ENCODE measurements at places on chromosomes 3 and 15. TPM values are rescaled to one million over a fixed set of nuclear protein-coding genes. Genes with fewer than 3 reads are reported as not detected.

The TADA3 gene
- total RNA-seq = 59.9 TPM

The RUBCN gene
- 11.2 TPM for total RNA-seq

The ADAMTS17 gene
- not detected for total RNA-seq

The MLF1 gene
- 30.6 TPM for total RNA-seq

The C3orf80 gene
- total RNA-seq = 0.96 TPM

The TNNC1 gene
- total RNA-seq = 1.3 TPM

The TUSC2 gene
- 36.2 TPM for total RNA-seq

The C3orf85 gene
- not detected for total RNA-seq

The ERICH6 gene
- total RNA-seq = 0.07 TPM

The SST gene
- total RNA-seq = not detected

The SI gene
- total RNA-seq = not detected

The BLM gene
- 14.7 TPM for total RNA-seq

The SLC12A1 gene
- total RNA-seq = not detected

The SMCO1 gene
- total RNA-seq = not detected

The BHLHE40 gene
- total RNA-seq = 53.9 TPM

The CD86 gene
- not detected for total RNA-seq

The ULK4 gene
- 4.9 TPM for total RNA-seq

The ATP2C1 gene
- total RNA-seq = 28.6 TPM

The BFSP2 gene
- not detected for total RNA-seq

The LIPH gene
- total RNA-seq = 5.1 TPM

The HRG gene
- total RNA-seq = not detected

The MESP2 gene
- total RNA-seq = 0.50 TPM

The SEMA6D gene
- total RNA-seq = not detected

The PLA2G4F gene
- not detected for total RNA-seq

The GRK7 gene
- total RNA-seq = not detected

The IMPG2 gene
- not detected for total RNA-seq

The DNAH1 gene
- total RNA-seq = 1.3 TPM

The RGMA gene
- total RNA-seq = 0.21 TPM

Data from A549 treated with dexamethasone at 1 μM for 4 hours (cell line).